ENCODE measurements at places on chromosomes 7 and 10.

DNA sequence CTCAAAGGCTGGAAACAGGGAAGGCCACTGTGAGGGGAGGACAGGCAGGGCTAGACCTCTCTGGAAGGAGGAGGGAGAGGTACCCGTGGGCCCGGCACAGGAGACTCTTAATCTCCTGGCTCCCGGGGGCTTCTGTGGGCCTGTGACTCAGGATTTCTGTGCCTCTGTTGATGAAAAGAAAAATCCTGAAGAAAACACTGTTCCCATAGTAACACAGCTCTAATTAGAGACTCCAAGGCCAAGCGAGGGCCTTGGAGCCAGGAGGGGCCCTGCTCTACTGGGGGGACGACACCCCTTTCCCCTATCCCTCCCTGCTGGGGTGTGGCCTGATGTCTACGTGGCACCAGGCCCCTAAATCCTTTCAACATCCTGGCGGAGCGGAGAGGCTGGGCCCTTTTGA lies 174.1 kb upstream of the TNRC18 start:
- DNase-seq = no peak

DNA sequence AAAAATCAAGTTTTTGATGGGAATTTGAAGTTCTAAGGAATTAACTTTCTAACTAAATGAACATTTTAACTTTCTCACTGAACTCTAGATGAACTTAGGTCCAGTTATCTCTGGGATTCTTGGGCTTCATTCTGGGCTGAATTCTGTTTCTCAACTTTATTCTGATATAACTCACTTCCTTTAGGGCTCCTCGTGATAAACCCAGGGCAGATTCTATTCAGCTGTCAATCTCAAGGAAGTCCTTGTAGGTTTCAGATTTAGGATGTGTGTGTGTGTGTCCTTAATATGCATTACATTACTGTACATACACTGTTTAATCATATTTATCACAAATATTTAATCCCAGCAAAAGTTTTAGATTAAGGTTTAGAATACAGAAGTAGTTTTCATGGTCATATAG lies 344.3 kb downstream of the GATA3 start:
- DNase-seq = no peak

- DNase-seq = no peak
Measured at GRCh38 chr10:52216852-52217251, 97.2 kb upstream of the DKK1 start.

GRCh38 chr7:132386201-132386681 lies 190.0 kb downstream of the PLXNA4 start:
- no peak for DNase-seq

DNA sequence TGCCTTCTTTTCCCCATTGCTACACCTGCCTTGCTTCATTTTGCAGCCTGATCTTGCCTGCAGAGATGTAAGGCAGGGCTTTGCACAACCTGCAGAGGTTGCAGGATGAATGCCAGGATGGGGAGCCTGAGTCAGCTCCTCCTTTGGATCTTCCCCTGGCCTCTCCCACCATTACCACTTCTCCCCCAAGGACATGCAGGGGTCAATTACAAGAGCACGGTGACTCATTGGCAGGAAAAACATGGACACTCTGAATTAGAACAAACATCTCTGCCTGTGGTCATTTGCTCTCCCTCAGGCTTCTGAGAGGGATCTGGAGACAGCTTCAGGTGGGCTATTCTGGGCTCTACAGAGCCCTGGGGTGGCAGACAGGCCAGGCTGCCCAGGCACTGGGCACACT lies 89.2 kb downstream of the HERPUD2 start:
- no peak for DNase-seq

DNA sequence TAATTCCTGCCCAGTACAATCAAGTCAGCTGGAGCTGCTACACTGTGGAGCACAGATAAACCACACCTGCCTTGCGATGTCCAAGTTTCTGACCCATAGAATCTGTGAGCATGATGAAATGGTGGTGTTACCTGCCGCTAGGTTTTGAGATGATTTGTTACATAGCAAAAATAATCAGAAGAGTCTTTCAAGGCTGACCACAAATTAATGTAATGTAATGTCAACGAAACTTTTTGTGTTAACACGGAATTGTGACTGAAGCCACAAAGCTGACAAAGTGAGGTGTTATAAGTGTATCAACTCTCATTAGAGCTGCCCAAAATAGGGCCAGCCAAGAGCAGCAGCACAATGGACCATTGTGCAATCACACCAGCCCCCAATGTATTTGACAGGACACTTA lies 75.7 kb downstream of the AHR start:
- no peak for DNase-seq

DNA sequence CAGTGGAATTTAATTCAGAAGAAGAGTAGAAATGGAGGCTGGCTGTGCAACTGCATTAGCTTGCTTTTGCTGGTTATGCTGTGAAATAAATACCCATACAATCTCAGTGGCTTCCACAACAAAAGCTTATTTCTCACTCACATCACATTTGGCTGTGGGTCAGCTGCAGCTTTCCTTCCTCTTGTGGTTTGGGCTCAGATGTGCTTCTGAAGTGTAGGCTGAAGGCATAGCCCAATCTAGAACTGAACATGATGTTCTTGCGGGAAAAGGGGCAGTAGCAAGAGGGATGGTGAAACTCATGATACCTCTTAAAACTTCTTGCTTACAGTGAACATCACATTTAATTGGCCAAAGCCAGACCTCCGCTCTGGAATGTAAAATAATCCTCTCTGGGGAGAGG lies 119.9 kb downstream of the HECW1 start:
- no peak for DNase-seq

DNA sequence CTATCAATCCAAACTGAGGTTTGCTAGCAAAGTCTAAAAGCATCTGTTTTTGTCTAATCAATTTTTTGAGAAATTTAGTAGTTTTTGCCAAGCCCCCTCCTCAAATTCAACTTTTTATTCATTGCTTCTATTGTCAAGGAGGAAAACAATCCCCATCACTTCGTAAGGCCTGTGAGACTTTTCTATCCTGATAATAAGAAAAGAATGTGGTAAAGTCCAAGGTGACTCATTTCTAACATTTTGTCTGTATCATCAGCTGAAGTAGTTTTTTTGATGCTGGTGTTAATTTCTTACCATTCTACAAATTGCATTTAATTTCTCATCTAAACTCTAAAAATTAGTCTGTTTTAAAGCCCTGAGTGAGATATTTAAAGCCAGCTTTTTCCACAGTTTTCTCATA lies 11.7 kb downstream of the ANK3 start:
- DNase-seq = no peak

- no peak for DNase-seq
Measured at GRCh38 chr10:110401401-110402076, 96.2 kb upstream of the DUSP5 start.

- DNase-seq = no peak
Measured at GRCh38 chr10:86058964-86059363, 307.6 kb downstream of the GRID1 start.

- no peak for DNase-seq
Measured at GRCh38 chr10:10273661-10274060, 744.0 kb upstream of the CELF2 start.

GRCh38 chr10:116985611-116986010 lies 19.4 kb downstream of the SHTN1 start:
- DNase-seq = no peak

DNA sequence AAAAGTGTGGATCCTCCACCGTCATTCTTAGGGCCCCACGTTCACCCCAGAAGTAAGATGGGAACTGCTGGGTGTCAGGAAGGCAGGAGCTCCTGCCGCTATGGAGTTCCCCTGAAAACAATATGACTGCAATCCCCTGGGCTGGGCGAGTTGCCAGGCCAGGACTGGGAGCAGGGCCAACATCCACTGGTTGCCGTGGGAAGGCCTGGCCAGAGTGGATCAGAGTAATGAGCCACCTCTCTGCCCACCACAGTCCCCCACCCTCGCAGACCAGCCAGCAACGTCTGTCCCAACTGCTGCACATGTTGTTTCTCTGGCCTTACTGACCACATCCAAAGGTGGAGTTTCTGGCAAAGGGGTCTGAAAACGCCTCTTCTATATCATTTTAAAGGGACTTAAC lies 86.6 kb downstream of the STRA8 start:
- DNase-seq = no peak
